ENCODE measurements at places on chromosomes 3 and 15.
A peak's percentile ranks its signal among the peaks of the same experiment; 100 is the strongest.

DNA sequence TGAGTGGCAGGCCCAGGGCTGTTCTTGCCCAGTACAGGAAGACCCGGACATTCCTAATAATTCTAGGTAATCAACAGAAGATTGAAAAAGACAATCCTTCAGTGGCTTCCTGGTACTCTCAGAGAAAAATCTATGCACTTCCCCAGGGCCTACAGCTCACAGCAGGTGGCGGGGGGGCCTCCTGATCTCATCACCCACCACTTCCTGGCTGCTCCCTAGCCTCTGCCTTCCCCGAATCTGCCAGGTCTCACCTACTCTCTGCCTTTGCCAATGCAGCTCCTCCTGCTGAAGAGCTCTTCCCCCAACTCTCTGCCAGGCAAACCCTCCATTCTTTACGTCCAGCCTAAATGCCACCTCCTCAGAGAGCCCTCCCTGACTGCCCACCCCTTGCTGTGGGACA is 37.5 kb downstream of the EHD4 start:
- no peak for DNase-seq

DNA sequence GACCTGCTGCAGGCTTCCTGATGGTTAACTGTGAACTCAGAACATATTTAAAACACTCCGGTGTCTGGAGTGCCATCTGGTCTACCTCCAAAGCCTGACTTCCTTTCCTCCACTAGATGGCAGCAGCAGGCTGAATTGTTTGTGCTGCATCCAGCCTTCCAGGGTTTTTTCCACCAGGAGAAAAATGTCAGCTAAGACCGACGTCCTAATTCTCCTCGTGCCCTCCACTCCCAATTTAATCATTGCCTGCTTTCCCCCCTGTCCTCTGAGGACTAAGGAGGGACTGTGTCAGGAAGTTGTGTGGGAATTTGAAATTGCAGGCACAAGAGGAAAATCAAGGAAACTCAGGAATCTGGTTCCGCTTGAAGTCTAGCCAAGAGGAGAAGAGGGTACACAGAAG is 165.2 kb upstream of the UMPS start:
- DNase-seq: peak; percentile 79

- DNase-seq: no peak
Measured at GRCh38 chr15:84666373-84666772, 8.4 kb upstream of the NMB start.

DNA sequence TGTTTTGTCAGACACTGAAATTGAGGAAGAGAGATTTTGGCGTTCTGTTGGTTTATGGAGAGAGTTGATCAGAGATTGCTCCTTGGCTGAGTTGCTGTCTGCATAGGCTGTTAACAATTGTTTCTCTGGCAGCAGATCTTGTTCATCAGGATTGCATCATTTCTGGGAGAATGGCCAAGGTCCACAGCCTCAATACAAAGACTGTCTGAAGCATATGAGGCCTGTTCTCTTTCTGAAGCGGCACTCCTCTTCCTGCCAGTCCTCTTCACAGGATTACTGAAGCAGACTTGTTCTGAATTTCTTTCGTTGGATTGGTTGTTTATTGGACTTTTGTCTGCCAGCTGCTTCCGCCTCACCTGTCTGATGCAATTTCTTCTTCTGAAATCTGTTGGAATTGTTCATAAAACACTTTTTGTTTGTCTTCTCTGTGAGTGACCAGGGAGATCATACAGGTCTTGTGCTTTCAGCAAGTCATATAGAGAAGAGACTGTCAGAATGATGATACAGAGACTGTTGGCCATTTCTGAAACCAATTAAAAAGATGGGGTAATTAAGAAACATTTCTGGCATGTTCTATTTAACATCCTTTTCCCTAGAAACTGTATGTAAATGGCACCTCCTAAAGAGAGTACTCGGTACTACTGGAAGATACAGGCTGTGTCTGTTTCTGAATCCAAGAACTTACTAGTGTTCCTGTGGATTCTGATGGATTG is 25.5 kb downstream of the SETD5 start:
- DNase-seq: no peak

GRCh38 chr3:183178833-183179549 is 16.5 kb upstream of the LAMP3 start:
- DNase-seq: peak; percentile 15

- no peak for DNase-seq
Measured at GRCh38 chr3:37030588-37030987, 37.3 kb downstream of the MLH1 start.

- no peak for DNase-seq
Measured at GRCh38 chr3:74523811-74524210, 90.6 kb downstream of the CNTN3 start.

DNA sequence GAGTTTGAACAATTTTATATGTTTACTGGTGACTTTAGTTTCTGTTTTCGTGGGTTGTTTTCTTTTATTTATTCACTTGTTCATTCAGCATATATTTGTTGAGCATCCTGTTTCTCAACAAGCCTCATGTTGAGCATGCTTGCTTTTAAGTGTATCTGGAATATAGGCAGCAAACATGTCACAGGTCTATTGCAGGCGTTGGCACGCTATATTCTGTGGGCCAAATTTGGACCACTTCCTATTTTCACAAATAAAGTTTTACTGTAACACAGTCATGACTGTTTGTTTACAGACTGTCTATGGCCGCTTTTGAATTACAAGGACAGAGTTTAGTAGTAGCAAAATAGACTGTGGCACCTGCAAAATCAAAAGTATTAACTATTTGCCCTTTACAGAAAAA is 89.6 kb downstream of the THRB start:
- no peak for DNase-seq

DNA sequence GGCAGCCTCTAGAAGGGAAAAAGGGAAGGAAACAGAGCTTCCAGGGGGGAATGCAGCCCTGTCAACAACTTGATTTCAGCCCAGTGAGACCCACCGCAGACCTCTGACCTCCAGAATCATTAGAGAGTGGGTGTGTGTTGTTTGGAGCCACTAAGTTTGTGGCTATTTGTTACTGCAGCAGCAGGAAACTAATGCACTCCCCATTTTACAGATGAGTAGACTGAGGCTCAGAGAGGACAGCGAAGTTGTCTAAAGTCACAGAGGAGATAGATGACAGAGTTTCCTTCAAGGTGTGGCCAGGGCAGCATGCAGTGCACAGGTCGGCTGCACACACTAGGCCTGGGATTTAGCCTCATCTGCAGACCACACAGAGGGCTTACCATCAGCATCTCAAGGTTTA is 81.8 kb upstream of the ALDH1L1 start:
- DNase-seq: no peak

DNA sequence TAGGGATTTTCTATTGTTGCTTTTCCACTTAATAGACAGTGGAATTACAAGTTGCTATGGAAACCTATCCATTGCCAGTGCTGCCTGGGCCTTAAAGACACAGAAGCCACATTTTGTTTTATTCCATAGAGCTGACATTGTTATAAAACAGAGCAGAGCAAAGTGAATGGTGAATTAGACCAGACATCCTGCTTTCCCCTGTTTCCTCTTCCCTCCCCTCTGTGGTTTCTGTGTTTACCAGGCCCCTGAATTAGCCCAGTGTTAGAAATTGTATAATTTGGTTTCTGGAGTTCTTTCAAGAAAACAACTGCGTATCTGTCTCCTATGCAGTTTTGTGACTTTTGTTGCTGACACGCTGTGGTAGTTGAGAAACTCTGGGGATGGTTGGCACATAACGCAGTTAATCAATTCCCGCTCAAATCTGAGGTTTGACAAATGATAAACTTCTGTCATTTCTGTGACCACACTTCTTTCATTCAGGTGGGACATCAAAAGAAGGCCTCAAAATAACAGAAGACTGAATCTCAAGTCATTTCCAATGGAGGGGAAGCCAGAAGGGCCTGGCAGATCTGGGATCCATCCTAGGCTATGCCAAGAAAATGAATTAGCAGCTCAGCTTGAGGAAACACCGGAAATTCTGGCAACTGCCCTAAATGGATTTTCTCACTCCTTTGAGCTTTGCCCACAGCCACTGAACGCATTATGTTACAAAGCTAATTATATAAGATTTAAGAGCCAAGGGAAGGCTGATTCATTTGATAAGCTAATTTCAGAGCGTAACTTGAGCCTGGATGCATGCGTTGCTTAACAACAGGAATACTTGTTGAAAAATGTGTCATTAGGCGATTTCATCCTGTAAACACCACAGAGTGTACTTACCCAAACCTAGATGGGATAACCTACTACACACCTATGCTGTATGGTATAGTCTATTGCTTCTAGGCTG is 46.9 kb downstream of the NR1D2 start:
- DNase-seq: peak; percentile 44

GRCh38 chr3:111723293-111724215 is 128.4 kb upstream of the ZBED2 start:
- no peak for DNase-seq

DNA sequence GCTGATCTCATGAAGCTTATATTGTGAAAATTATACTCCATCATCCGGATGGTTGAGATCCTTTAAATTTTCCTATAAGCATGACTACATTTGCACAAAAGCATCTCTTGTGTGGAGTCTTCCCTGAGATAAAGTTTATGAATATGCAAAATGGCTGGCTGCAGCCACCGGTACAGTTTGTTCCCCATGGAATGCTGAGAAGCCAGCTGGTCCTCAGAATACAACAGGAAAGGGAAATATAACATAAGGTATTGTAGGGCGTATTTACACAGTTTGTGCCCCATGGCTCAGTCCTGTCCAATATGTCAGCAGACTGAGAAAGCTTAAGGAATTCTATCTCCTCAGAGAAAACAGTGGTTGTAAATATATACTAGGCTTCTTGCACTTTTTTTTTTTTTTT is 468.6 kb downstream of the CNTN6 start:
- DNase-seq: no peak

DNA sequence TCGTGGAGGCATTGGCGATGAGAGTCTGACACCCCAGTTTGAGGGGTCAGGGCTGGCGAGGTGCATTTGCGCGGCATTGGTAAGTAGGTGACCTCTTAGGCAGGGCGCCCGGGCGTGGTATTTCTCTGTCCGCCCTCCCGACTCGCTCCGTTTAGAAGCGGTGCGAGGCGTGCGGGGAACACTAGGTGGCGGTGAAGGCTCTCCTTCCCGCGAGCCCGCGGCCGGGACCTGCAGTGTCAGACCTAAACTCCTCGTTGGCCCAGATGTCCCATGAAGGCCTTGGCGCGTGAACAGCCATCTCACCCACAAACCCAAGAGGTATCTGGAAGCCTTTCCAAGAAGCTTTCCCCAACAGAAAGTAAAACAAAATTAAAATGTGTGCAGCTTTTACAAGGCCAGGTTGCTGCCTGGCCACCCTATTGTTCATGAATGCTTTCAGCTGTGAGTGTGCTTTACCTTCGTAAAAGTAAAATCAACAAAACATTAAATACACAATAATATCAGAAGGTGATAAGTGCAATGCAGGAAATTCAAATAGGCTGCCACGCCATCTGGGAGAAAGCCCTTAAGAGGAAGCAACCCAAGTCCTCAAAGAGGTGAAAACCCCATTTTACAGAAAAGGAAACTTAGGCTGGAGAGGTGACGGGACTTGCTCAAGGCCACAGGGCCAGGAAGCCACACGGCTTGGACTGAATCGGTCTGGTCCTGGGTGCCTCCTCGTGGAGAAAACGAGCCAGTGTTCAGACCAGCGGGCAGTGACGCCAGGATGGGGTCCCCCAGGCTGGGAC is 120.3 kb downstream of the ETFA start:
- DNase-seq: peak; percentile 78

Measured in NCI-H2171 (cell line).